Spinal cord (tissue), 10 donors: ENCODE measurements at places on chromosomes 7 and 10. TPM values are rescaled to one million over a fixed set of nuclear protein-coding genes. Genes with fewer than 3 reads are reported as not detected.

Gene RELN
- 31.9 TPM for total RNA-seq

Gene TFEC
- 6.6 TPM for total RNA-seq

Gene SEMA3C
- 153 TPM for total RNA-seq

Gene HOXA3
- total RNA-seq, result 8.8 TPM

Gene TAS2R5
- total RNA-seq, result 3.5 TPM

Gene CALCR
- 2.4 TPM for total RNA-seq

Gene SHOC2
- 123 TPM for total RNA-seq

Gene CABCOCO1
- total RNA-seq, result 6.2 TPM

Gene ZNF777
- 3.7 TPM for total RNA-seq

Gene CAV2
- 40.6 TPM for total RNA-seq

Gene RBP3
- not detected for total RNA-seq

Gene BTBD16
- 0.59 TPM for total RNA-seq

Gene AKR1C4
- total RNA-seq, result not detected

Gene ABCB1
- total RNA-seq, result 18.5 TPM

Gene CPEB3
- total RNA-seq, result 9.0 TPM

Gene ASZ1
- not detected for total RNA-seq

Gene METTL27
- 4.2 TPM for total RNA-seq

Gene VPS50
- 39.5 TPM for total RNA-seq

Gene ATRNL1
- 180 TPM for total RNA-seq

Gene MMD2
- total RNA-seq, result 7.1 TPM

Gene PPP3CB
- 49.1 TPM for total RNA-seq

Gene URGCP
- total RNA-seq, result 33.5 TPM

Gene OR2A12
- total RNA-seq, result not detected

Gene TMEM236
- total RNA-seq, result 0.50 TPM

Gene PRRT4
- total RNA-seq, result 6.7 TPM

Gene IL6
- total RNA-seq, result not detected

Gene CCL24
- total RNA-seq, result not detected

Gene HYAL4
- total RNA-seq, result not detected

Gene CTTNBP2
- total RNA-seq, result 28.8 TPM

Gene TMEM273
- 8.5 TPM for total RNA-seq

Gene PTPRZ1
- 237 TPM for total RNA-seq

Gene NYAP1
- 12.0 TPM for total RNA-seq

Gene LRRC17
- total RNA-seq, result 299 TPM
